Fibroblast of skin of right biceps (primary cell): ENCODE measurements at places on chromosomes 13 and 19.

- DNase-seq = no peak
Measured at GRCh38 chr19:2560369-2560768, 84.4 kb downstream of the GADD45B start.

GRCh38 chr13:111856571-111856970 is 210.4 kb upstream of the SOX1 start:
- DNase-seq = no peak

GRCh38 chr13:111899714-111900389 is 167.1 kb upstream of the SOX1 start:
- DNase-seq = no peak

DNA sequence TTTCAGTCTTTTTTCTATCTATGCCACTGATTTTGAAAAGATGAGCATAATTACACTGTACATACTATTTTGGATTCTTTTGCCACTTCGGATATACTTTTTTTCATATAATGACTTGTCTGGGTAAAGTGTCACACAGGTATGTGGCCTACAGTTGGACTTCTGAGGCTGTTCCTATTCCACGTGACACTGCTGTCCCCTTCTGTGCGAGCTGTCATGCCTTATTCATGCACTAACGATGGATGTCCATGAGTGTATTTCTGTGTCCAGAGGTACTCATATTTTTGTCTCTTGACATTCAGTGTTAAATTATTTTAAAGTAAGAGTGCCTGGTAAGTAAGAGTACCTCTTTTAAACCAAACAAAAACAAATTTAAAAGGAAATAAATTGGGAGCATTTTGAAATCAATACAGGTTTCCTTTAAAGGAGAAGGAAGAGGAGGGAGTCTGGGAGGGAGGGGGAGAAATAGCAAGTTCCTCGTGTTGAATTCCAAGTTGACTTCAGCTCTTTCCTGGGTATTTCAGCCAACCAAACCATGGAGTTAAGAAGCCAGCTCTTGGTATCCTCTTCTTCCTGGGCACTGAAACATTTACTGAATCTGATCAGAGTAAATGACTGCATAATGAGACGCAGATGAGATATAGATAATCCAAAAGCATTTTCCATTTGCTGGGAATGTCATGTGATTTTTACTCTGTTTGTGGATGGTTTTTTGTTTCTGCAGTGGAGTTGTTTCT is 61.3 kb downstream of the TNFRSF19 start:
- DNase-seq = no peak

- no peak for DNase-seq
Measured at GRCh38 chr13:107102676-107103075, 534.7 kb upstream of the ARGLU1 start.

GRCh38 chr19:2978772-2979171 is 1.4 kb downstream of the TLE6 start:
- no peak for DNase-seq
